ENCODE measurements at places on chromosomes 5 and 9. TPM values are rescaled to one million over a fixed set of nuclear protein-coding genes. Genes with fewer than 3 reads are reported as not detected.

DNA sequence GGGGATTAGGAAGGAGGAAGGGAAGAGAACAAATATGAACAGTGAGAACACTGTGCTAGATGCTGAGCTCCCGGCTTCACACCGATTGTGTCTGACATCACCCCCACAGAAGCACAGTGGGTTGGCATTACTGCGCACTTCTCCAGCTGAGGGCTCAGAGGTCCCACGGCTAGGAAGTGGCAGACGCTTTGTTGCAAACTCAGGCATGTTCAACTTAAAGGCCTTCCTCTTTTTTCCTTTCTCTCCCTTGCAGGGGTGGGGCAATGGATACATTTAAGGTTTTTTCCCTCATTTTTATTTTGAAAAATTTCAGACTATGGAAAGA, 15.5 kb upstream of the SHB start:
- no peak for DNase-seq

DNA sequence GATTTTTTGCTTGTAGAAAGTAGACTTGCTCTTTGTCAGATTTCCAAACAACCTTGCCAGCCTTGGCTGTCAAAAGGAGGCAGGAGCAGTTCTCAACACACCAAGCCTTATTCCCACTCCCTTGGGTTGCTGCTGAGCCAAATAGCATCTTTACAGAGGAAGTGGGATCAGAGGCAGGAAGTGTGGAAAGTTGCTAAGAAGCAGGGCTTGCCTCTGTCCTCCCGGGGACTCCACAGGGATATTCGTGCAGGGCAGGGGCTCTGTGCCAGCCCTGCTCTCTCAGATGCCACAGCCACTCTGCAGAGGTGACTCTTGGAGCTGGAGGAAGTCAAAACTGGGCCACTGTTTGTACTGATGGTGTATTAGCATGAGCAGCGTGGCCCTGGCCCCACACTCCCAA, 24.3 kb downstream of the PTPDC1 start:
- no peak for DNase-seq

DNA sequence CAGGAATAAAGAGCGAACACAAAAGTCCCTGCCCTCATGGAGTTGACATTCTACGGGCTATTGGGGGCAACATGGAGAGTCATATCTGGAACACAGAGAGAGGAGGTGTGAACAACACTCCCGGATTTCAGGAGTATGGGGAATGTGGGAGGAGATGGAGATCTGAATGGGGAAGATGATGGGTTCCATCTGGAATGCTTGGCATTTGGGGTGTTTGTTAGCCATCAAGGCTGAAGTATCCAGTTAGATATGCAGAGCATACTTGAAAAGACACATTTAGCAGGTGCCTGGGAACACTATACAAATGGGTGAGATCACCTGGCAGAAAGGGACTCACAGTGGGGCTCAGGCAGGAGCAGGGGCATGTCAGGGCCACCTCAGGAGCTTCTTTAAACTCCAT, 61.1 kb downstream of the EGFLAM start:
- no peak for DNase-seq

- DNase-seq, result no peak
Observed at GRCh38 chr9:116646661-116647514, 40.2 kb upstream of the TRIM32 start.

DNA sequence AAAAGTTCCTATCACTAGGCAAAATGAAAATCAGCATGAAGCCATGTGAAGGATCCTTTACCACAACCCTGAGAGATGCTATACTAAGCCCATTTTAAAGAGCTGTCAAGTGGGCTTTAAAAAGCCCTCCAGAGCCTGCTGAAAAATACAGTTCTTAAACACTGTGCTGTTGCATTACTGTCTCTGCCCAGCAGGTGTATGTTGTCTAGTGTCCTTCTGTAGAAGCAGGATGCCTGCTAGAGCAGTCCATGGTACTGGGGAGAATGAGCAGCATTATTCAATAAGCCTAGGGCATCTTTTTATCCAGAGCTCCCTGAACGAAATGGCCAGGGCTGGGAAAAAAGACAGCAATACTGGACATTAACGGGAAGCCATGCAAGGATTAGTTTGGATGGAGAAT, 126.2 kb upstream of the PLCXD3 start:
- peak; percentile 48 for DNase-seq

DNA sequence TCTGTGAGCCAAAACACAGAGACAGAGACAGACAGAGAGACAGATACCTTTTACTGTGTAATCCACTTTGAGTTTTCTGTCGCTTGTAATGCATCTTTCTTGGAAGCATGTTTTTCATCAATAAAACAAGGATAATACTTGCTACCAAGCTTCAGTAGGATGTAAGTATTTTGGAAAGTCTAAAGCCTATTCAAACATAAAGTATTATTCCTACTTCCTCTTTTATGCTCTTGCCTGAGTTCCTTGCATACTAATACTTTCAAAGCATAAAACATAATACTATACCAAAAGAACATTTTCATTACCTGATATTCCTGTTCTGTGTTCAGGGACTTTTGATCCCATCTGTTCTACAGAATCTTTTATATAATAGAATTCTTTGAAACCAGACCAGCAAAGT, 64.5 kb upstream of the SLC30A5 start:
- no peak for DNase-seq

DNA sequence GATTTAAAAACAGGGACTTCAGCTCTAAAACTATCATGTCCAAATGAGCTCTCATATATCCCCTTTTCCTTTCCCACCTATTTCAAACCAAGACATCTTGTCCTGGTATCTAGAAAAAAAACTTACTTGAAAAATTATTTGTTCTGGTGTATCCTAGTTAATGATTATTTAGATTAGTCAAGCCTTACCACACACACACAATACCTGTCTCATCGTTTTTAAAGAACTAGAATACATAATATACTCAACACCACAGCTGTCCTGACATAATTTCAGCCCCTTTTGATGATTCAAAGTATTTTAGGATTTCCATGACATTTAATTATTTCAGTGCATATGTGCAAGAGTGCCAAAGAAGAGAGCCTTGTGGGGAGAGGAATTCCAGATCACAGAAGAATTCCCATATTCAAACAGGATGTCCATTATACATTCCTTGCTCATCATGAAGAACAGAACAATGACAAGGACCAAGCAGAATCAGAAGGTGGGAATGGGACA, 233.7 kb downstream of the SMARCA2 start:
- no peak for DNase-seq

DNA sequence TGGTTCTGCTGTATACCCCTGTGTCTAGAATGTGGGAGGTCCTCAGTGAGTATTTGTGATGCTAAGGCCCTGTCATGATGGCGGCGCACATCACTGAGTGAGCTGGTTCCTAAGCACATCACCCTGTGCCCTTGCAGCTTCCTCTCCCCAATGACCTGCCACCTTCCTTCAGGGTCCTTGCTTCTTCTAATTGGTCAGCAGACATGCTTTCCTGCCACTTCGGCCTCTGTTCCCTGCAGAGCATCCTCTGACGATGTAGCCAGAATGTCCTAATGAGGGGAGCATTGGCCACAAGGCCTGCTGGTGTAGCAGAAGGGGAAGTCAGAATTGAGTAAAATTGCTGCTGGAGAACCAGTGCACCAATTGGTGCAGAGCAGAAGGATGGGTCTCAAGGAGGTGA, 31.1 kb upstream of the ANGPTL2 start:
- no peak for DNase-seq

- no peak for DNase-seq
Observed at GRCh38 chr9:116123171-116123570, 30.4 kb upstream of the PAPPA start.

- DNase-seq, result no peak
Observed at GRCh38 chr5:121189342-121190305, 662.1 kb upstream of the FTMT start.

DNA sequence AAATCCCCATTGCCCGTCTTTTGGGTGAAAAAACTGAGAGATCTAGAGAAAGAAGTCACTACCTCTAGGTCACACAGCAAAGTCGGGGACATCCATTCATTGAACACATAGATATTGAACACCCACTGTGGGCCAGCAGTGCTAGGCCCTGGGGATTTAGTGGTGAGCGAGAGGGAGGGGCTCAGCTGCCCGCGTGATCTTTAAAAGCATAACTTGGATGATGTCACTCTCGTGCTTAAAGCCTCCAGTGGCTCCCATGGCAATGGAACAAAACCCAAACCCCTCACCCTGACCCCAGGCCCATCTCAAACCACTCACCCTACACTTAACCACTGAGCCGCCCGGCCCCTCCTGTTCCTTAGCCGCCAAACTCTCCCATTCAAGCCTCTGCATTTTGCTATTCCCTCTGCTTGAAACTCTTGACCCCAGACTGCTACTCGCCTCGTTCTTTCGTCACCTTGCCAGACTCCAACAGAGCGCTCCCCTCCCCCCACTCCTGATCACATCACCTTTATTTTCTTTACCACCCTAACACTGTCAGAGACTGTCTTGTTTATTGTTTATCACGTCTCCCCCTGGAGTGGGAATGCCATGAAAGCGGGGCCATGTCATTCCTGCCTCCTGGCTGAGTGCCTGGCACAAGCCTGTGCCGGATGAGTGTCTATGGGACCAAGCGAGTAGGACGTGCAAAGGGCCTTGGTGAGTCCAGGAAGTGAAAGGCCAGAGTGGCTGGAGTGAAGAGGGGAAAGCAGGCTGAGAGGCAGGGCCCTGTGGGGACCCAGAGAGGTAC, 710 bp upstream of the PIP5KL1 start:
- no peak for DNase-seq

GRCh38 chr9:93255994-93256877, 72.3 kb downstream of the WNK2 start:
- DNase-seq, result no peak

- no peak for DNase-seq
Observed at GRCh38 chr5:88944751-88945531, 62.0 kb upstream of the MEF2C start.

DNA sequence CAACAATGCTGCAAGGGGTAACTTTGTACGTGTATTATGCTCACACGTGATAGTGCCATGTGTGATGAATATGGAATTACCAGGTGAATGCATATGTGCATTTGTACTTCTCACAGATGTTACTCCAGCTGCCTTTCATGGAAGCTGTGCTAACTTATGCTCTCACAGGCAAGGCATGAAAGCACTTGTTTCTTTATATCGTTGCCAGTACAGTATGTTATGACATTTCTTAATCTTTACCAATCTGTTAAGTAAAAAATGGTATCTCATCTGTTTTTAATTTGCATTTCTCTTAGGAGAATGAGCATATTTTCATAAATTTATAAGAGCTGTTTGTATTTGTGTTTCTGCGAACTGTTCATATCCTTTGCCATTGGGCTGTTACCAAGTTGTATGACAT, 311.8 kb upstream of the DMRT1 start:
- DNase-seq, result no peak

DNA sequence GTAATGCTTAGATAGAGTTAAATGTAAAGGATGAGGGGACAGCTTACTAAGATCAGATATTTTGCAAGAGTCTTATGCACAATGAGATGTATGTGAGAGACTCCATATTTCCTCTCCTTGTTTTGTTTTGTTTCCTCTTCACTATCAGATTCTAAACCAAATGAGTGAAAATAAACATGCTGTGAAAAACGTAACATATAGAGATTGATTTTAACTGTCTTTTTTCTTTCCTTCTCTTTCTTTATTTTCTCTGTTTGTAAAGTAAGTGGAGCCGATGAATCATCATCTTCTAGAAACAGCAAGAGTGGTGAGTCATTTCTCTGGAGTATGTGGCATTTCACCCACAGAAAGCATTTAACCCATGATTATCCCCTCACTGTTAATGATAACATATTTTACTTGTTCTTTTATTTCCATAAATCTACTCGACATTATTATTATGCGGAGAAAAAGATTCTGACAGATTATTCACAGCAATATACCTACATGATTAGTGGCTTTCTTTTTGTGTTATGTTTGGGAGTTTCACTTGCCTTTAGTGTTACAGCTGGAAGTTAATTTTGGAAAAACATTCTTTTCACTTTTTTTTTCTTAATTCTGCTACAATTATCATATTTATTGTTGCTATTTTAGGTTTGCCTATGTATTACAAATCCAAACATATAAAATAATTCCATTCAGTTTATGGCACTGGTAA, 2.1 kb upstream of the ANXA1 start:
- no peak for DNase-seq

GRCh38 chr5:98880598-98880997, 48.2 kb downstream of the CHD1 start:
- DNase-seq, result no peak

GRCh38 chr9:107952773-107953172, 463.2 kb upstream of the KLF4 start:
- no peak for DNase-seq

DNA sequence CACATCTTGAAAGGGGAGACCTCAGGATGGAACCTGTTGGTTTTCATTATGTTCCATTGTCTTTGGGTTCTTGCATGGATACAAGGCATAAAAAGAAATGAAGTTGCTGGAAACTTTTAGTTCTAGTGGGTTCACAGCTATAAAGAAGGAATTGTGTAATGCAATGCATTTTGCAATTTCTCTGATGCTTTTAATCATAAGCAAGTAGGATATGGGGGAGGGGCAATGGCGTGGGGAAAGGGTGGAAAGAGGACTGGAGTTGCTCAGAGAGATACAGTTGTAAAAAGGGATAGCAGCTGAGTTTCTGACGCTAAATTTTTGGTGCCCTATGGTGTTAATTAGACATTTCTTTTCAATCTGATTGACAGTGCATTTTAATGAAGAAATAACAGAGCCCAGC, 88.6 kb upstream of the FANCC start:
- DNase-seq, result no peak

DNA sequence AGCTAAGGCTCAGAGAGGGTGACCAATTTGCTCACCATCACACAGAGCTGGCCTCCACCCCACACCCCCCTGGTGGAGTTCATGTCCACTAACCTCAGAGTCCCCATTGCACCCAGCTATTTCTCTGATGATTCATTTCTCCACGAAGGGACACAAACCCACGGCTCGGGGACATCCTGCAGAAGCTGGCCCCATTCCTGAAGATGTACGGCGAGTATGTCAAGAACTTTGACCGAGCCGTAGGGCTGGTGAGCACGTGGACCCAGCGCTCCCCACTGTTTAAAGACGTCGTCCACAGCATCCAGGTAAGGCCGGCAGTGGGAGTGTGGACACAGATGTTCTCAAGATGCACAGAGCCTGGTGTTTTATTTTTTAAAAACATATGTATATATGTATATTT, 52.6 kb upstream of the SUSD3 start:
- DNase-seq, result no peak

DNA sequence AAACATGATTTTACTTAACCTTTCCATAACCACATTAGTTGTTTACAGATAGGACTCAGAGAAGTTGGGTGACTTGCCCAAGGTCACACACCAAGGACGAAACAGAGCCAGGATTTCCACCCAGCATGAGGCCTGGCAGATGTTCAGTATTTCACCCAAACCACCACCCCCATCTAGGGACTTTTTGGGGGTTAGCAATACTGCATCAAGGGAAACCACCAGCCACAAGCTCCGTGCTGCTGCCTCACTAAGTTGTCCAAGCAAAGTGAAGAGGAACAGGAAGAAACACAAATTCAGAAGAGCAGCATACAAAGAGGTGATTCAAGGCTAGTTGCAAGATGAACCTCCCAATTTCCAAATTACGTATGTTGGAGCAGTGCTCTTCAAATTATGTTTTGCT, 219.6 kb upstream of the RORB start:
- no peak for DNase-seq

The C9orf153 gene
- not detected for total RNA-seq

The MGAT4B gene
- 151 TPM for total RNA-seq

The EIF4E1B gene
- 1.1 TPM for total RNA-seq

The DRD1 gene
- not detected for total RNA-seq

The KIF27 gene
- 3.9 TPM for total RNA-seq

The CCL27 gene
- total RNA-seq, result 1.0 TPM

The TTC39B gene
- 12.3 TPM for total RNA-seq

The UNC5A gene
- 10.2 TPM for total RNA-seq

The FOXD4L3 gene
- not detected for total RNA-seq

The ZNF462 gene
- 101 TPM for total RNA-seq

The GABRA6 gene
- total RNA-seq, result not detected

The ADAMTS2 gene
- 9.0 TPM for total RNA-seq

The TXNDC8 gene
- not detected for total RNA-seq

The CXCL14 gene
- 0.64 TPM for total RNA-seq
